ENCODE measurements at places on chromosomes 5 and 9. TPM values are rescaled to one million over a fixed set of nuclear protein-coding genes. Genes with fewer than 3 reads are reported as not detected.

SPINK5 gene
- 1.1 TPM for polyA plus RNA-seq

PHF24 gene
- not detected for polyA plus RNA-seq

DNA sequence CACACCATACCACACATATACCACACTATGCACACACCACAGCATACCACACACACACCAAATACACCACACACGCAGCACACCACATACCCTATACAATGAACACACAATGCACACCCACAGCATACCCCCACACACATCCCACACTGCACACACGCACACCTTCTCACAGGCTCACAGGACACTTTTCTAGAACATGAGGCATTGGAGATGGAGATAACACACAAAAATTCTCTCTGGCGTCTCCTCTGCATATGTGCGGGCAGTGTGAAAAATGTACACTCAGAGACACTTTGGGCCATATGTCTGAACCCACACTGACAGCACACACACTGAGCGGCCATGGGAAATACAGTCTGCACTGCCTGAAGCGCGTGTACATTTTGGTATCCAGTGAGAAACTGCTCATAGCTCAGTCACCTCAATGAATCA is 278.1 kb downstream of the GADD45G start:
- DNase-seq: no peak

- DNase-seq: no peak
Measured at GRCh38 chr5:8842971-8843551, 702.8 kb downstream of the SEMA5A start.

DNA sequence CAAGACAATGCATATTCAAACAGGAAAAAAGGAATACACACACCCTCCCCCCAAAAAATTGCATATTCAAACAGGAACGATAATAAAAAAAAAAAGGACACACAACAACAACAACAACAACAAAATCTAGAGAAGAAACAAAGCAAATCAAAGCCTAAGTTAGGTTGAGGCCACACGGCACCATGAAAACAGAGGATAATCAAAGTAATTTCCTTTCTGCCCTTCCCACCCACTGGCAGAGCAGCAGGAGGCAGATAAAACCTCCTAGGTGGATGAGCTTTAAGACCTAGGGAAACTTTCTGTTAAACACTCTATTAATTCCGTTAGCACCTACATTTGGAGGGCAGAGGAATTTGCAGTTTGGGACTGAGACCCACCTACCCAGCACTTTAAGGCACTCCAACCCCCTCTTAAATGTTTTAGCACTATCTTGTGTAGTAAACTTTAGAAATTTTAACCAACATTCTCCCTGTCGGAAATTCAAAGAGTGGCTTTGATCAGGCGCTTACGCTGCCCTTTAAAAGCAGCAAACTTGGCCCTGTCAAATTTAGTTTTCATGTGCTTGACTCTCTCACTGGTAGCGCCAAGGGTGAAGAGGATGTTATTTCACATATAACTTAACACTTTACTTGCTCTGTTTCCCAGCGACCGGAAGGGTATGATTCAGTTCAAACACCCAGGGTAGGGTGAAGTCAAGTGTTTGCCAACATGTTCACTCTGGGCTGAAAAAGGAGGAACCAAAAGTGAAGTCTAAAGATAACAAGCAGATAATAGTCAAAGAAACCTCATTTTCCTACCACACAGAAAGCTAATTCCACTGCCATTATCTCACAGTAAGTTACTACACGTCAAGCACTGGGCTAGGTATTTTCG is 9.2 kb downstream of the ENC1 start:
- DNase-seq: no peak

- no peak for DNase-seq
Measured at GRCh38 chr5:13930541-13931171, 13.8 kb downstream of the DNAH5 start.

DNA sequence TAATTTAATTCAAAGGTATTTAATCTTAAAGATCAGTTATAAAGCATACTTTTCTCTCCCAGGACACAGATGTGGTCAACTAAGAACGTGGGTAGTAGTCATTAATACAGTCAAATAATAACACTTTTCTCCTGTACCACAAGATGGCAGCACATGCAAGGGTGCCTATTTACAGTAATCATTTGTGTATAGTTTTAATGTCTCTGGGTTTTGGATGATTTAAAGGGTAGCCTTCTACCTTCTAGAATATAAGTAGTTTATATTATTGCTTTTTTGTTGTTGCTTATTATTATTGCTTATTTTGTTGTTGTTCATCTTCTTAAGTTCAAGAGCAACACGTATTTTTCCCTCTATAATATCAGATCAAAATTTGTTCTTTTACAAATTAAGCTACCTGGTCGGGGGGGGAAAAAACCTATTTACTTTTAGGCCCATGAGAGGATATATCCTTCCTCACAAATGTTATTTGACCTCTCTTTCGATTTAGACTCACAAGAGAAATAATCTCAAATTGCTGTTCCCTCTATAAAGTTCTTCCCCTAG is 59.6 kb upstream of the SLC27A6 start:
- peak; percentile 69 for DNase-seq

DNA sequence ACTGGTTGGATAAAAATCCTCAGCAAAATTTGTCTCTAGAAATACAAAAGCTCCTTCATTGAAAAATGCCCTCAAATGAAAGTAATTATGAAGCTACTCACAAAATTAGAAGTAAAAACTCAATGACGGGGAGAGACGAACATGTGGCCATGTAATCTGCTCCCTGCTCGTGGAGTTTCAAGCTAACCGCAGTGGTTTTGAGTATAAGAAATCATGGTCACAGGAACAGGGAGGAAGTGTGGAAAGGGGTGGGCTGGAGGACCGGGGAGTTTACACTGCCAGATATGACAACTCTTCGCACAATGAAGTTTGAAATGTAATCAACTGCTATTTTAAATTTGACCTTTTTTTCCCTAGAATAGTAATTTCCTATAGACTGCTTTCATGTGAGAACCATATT is 765.4 kb upstream of the DMAC1 start:
- DNase-seq: no peak

DNA sequence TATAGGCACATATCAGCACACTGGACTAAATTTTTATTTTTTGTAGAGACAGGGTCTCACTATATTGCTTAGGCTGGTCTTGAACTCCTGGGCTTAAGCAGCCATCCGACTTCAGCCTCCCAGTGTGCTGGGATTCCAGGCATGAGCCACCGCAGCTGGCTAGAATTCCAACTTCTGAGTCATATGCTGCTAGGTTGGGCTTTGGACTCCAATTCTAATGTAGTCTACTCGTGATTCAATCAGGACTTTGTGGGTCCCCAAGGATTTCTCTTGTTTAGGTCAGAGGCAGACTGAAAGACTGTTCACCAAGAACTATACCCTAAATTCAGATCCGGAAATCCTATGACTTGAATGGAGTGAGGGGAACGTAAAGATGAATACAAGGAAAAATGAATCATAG is 68.2 kb upstream of the CHD1 start:
- no peak for DNase-seq

GRCh38 chr9:107600060-107600573 is 110.5 kb upstream of the KLF4 start:
- peak; percentile 57 for DNase-seq
